ENCODE measurements at places on chromosomes 7 and 10. TPM values are rescaled to one million over a fixed set of nuclear protein-coding genes. Genes with fewer than 3 reads are reported as not detected.

Gene CNTNAP2
- total RNA-seq = 0.37 TPM

Gene COL13A1
- 5.9 TPM for total RNA-seq

Gene CCL24
- total RNA-seq = not detected

Gene ITPRID1
- total RNA-seq = not detected

Gene PLEKHA1
- total RNA-seq = 30.6 TPM

Gene VSTM2A
- total RNA-seq = not detected

Gene SPDYE1
- total RNA-seq = not detected

Gene AQP1
- total RNA-seq = 2.0 TPM

Gene HTR5A
- not detected for total RNA-seq

Gene DGKI
- 0.15 TPM for total RNA-seq

Gene SPDYE16
- total RNA-seq = not detected

Gene BEND7
- 13.8 TPM for total RNA-seq

Gene SOSTDC1
- total RNA-seq = 0.20 TPM

Gene DENND11
- 23.4 TPM for total RNA-seq
